ENCODE measurements at places on chromosomes 16 and 17.

- DNase-seq, result no peak
Observed at GRCh38 chr16:87274794-87275193, 42.4 kb downstream of the C16orf95 start.

GRCh38 chr17:63741143-63741407 is 524 bp downstream of the STRADA start:
- no peak for DNase-seq

DNA sequence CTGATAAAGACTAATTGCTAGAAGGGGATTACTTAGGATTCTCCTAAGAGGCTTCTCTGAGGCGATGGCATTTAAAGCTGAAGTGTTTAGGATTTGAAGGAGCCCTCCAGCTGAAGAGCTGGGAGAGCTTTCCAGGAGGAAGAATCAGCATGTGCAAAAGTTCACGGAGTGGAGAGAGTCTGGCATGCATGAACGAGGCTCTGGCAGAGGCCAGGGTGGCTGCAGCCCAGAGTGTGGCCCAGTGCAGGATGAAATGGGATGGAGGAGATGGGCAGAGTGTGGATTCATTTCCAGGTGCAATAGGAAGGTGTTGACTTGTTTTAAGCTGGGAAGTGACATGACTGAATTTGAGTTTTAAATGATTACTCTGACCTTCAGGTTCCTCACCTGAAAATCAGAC is 249.0 kb upstream of the CCL2 start:
- no peak for DNase-seq

GRCh38 chr17:72631949-72632684 is 460.4 kb downstream of the SLC39A11 start:
- no peak for DNase-seq
